GM23248 (cell line): ENCODE measurements at places on chromosomes 12 and 14. TPM values are rescaled to one million over a fixed set of nuclear protein-coding genes. Genes with fewer than 3 reads are reported as not detected.

- no peak for DNase-seq
- H3K27ac ChIP-seq, result no peak overlapping the region
- H3K4me3 ChIP-seq, result no peak overlapping the region
- no peaks in the 10 kb centered on the region for H3K36me3 ChIP-seq
- H3K27me3 ChIP-seq, result peaks cover 40% of the 10 kb centered on the region
- 0 out of 2 replicates have a peak, but pooled peaks cover 3% of the 10 kb centered on the region for H3K4me1 ChIP-seq
Measured at GRCh38 chr12:52260361-52261207, 13.9 kb upstream of the KRT86 start.

GRCh38 chr12:53738406-53739213, 11.4 kb upstream of the CALCOCO1 start:
- peaks cover 4% of the 10 kb centered on the region; the same call in 1 of the 2 replicates for H3K4me1 ChIP-seq
- peaks cover 43% of the 10 kb centered on the region for H3K27me3 ChIP-seq
- no peak overlapping the region for H3K27ac ChIP-seq
- H3K36me3 ChIP-seq, result no peaks in the 10 kb centered on the region
- no peak for DNase-seq

The AICDA gene
- polyA plus RNA-seq, result not detected in 2 replicates

- no peaks in the 10 kb centered on the region for H3K36me3 ChIP-seq
- H3K4me3 ChIP-seq, result no peak overlapping the region
- H3K4me1 ChIP-seq, result peaks cover 3% of the 10 kb centered on the region
Measured at GRCh38 chr14:60596139-60596538, 53.1 kb downstream of the SIX1 start.

GRCh38 chr14:92747701-92748258, 647 bp downstream of the LGMN start:
- no peaks in the 10 kb centered on the region for H3K27me3 ChIP-seq
- DNase-seq, result peak; percentile 65
- H3K27ac ChIP-seq, result peak overlapping the region; percentile 83
- H3K4me3 ChIP-seq, result peak overlapping the region; percentile 81

- no peaks in the 10 kb centered on the region for H3K27me3 ChIP-seq
- no peak for DNase-seq
- 0 out of 2 replicates have a peak, but pooled peaks cover 7% of the 10 kb centered on the region for H3K4me1 ChIP-seq
- no peak overlapping the region for H3K4me3 ChIP-seq
Measured at GRCh38 chr14:52464175-52464574, 88.1 kb downstream of the TXNDC16 start.
